Nasal cavity respiratory epithelium epithelial cell of viscerocranial mucosa (primary cell): ENCODE measurements at places on chromosomes 7 and 10. TPM values are rescaled to one million over a fixed set of nuclear protein-coding genes. Genes with fewer than 3 reads are reported as not detected.

DYNC1I1 gene
- total RNA-seq, result 0.21 TPM in 1 of 2 replicates, not detected in the other

LRIT1 gene
- total RNA-seq, result not detected in 2 replicates

CYP2W1 gene
- total RNA-seq, result 0.21 and 0.34 TPM in 2 replicates

CDC14C gene
- 0.07 TPM in 1 of 2 replicates, not detected in the other for total RNA-seq

GARIN1A gene
- under 0.01 and 0.78 TPM in 2 replicates for total RNA-seq

ABLIM1 gene
- 160 and 205 TPM in 2 replicates for total RNA-seq

LRRC27 gene
- 4.1 and 6.5 TPM in 2 replicates for total RNA-seq

NOS3 gene
- 0.14 and 0.34 TPM in 2 replicates for total RNA-seq

GJD4 gene
- 0.07 TPM in 1 of 2 replicates, not detected in the other for total RNA-seq

GIMAP6 gene
- under 0.01 TPM in 1 of 2 replicates, not detected in the other for total RNA-seq

ARMC3 gene
- total RNA-seq, result under 0.01 and 0.21 TPM in 2 replicates

TMEM273 gene
- total RNA-seq, result 0.34 TPM in 1 of 2 replicates, not detected in the other

GCK gene
- total RNA-seq, result 0.14 and 0.34 TPM in 2 replicates

SFTPA1 gene
- total RNA-seq, result not detected in 2 replicates

INPP5F gene
- total RNA-seq, result 14.7 and 28.2 TPM in 2 replicates

PAX2 gene
- not detected in 2 replicates for total RNA-seq

PYROXD2 gene
- 0.68 and 4.6 TPM in 2 replicates for total RNA-seq
